COLO829 (cell line): ENCODE measurements at places on chromosomes 12 and 14.

GRCh38 chr12:57138526-57139272, 8.7 kb downstream of the LRP1-AS start:
- DNase-seq, result no peak

DNA sequence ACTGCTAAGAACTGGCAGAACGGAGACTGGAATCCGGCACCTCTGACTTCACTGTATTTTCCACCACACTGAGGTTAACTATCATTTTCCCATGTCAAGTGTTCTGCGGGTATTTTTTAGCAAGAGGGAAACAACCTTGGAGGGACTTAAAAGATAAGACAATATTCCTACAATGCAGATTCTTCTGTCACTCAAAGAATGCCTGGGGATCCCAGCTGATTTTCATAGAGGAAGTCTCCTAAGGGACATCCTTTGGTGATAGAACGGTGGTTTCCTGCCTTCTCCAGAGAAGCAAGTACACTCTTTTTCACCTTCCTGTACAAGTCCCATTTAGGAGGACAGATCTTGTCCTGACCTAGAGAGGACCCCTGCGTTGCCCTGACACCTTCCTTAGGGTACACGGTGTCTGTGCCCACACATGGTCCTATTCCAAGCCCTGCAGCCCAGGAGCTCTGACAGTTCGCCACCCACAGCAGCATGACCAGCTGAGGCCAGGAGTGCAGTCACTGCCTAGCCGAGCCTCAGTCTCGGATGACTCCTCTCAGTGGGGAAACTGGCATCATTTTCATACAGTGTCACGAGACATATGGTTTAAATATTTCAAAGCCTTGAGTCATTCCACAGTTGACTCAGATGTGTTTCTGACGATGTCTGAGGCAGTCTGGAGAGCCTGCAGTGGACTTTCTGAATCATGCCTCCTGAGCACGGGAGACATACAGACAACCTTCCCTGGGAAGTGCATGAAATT, 181.3 kb upstream of the FKBP4 start:
- DNase-seq, result peak; percentile 55

GRCh38 chr12:88227871-88228270, 85.8 kb downstream of the TMTC3 start:
- DNase-seq, result no peak

DNA sequence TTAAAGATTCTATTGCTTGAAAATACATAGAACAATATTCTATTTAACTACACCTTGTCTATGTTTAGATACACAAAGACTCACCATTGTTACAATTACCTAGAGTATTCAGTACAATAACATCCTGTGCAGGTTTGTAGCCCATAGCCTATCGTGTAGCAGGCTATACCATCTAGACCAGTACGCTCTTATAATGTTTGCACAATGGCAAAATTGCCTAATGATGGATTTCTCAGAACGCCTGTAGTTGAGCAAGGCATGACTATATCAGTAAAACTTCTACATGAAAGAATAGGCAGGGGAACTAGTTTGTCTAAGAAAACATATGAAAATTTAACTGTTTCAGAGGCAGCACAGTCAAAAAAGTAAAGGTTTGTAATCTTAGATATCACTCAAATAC, 375.9 kb downstream of the DAD1 start:
- no peak for DNase-seq

- DNase-seq, result no peak
These were observed 108.3 kb downstream of the SEC23A start for GRCh38 chr14:38994731-38995130.

GRCh38 chr12:92739113-92739512, 36.3 kb downstream of the PLEKHG7 start:
- no peak for DNase-seq

DNA sequence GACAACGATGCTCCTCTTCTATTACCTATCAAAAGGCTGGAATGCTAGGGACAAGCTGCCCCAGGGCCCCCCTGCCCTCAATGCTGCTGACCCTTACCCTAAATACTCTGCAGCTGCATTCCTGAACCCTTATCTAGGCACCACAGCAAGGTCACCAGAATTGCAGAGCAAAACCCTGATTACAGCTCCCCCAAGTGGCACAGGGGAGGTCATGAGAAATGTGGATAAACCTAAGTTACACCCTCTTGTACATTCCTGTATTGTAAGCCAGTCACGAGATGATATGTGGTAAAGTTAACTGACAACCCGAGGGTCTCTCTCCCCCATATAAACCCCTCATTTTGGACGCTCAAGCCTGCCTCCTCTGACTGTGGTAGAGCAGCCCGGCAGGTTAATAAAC, 411.8 kb upstream of the STXBP6 start:
- no peak for DNase-seq

GRCh38 chr12:52029685-52030084, 21.6 kb upstream of the NR4A1 start:
- no peak for DNase-seq

DNA sequence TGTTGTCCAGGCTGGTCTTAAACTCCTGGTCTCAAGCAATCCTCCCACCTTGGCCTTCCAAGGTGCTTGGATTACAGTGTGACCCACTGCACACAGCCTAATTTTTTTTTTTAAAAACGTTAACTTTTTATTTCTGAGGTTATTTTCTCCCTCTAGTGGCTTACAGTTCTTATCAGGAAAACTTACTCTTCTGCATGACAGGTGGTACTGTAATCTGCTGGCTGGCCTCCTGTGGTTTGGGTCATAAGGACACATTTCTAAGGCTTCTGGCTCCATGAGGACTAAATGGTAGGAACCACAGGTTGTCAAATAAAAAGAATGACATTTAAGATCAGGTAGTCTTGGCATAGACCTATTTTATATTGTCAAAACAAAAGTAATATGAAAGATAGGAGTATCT, 7.7 kb upstream of the NCKAP1L start:
- no peak for DNase-seq

DNA sequence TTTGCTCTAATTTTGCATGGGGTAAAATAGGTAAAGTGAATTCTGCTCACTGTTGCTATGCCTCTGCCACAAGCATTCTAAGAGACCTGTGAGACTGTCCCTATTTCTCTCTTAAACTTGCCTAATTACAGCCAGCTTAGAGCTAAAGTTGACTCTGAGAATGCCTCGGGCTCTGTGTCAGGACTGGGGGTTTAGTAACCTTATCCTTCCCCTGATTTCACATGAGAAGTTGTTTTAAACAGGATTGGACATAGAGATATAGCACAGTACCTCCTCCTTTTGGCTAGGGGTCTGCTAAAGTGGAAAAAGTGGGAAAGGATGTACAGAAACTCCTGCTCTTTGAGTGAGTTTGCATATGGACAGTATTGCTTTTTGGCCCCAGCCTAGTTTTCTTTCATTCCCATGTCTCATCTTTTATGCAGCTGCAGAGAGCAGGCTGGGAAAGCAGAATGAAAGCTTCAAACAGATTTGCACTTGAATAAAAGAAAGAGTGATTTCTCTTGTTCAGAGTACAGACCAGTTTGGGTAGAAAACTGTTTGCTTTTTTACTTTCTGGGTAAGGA, 122.0 kb downstream of the RAD51B start:
- no peak for DNase-seq

DNA sequence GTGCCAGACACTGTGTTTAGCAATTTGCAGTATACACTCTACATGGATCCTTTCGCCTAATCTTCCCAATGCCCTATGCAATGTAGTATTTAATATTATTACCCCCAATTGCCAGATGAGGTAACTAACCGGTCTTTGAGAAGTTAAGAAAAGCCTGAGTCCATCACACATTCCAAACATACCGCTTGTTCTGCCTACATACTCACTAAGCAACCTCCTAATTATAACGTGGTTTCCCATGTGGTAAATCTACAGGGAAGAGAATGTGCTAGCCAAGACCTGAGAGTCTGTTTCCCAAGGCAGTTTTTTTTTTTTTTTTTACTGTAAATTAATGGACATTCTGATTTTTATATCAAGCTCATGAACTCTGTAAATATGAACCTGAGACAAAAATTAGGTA, 37.2 kb downstream of the ATP2B1 start:
- DNase-seq, result no peak

DNA sequence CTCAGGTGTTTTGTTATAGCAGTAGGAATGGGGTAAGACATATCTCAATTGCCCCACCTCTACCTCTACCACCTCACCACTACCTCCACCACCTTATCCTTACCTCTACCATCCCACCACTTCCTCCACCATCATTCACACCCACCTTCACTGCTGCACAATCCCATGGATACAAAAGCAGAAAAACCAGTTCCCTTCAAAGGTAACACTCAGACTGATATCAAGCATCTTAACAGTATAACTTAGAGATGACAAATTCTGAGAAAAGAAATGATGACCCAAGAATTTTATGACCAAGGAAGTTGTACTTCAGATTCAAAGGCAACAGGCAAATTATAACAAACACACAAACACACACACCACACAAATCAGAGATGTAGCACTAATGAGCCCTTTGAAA, 189.4 kb downstream of the NUAK1 start:
- DNase-seq, result no peak

- DNase-seq, result peak; percentile 9
These were observed 503.5 kb downstream of the LRFN5 start for GRCh38 chr14:42110167-42110566.

GRCh38 chr12:124813782-124814181, 49.9 kb downstream of the SCARB1 start:
- DNase-seq, result no peak

- no peak for DNase-seq
These were observed 30.1 kb upstream of the NUDT14 start for GRCh38 chr14:105211086-105211757.

DNA sequence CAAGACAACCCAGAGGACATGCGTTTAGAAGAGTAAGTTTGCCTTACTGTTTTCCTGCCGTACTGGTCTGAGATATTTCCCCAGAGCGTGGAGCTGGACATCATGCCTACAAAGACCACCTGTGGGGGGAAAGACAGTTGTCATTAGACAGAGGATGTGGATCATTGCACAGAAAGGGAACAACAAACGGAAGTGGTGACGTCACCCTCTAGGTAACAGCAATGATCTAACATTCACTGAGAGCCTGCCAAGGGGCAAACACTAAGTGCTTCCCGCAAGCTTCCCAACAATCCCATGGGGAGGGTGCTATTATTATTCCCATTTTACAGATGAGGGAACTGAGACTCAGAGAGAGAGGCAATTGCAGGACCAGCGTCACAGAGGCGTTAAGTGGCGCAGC, 48.5 kb downstream of the SVOP start:
- DNase-seq, result no peak

- DNase-seq, result no peak
These were observed 14.2 kb upstream of the PAX9 start for GRCh38 chr14:36647417-36647823.
